ENCODE measurements at places on chromosomes 7 and 10.
A peak's percentile ranks its signal among the peaks of the same experiment; 100 is the strongest.

- no peak for DNase-seq
Observed at GRCh38 chr10:48466611-48467240, 138.1 kb downstream of the ARHGAP22 start.

DNA sequence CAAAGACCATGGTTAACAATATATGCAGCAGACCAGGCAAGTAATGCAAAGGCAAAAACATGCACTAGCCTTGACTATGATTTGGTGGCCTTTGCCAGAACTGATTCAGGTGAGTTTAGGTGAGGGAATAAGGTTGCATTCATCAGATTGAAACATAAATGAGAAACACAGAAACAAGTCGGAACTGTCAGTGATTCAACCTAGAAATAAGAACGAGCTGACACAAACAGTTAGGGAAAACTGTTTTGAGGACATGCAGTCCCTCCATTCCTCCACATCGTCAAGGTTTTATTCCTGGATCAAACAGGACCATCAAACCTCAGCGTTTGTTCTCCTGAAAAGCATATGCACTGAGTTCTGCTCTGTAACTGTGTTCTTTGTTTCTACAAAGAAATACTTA lies 1.8 kb downstream of the ZNF248 start:
- DNase-seq = no peak

DNA sequence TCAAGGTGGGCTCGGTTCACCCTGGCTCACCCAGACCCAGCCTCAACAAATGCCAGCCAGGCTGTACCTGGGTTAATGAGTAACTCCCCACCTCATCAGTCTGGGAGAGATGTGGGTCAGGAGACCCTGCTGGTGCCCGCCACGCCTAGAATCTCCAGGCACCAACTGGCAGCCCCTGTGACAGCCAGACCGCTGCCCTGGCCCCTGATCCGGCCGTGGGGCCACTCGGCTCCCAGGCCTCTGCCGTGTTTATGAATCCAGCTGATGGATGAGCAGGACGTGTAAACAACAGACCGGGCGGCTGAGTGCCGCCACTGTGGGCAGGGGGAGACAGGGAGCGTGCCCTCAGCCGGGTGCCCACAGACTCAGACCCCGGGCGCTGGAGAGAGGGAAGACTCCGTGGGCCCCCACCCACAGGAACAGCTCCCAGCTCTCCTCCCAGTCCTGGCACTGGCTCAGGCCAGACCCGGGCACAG lies 34.0 kb upstream of the PDGFA start:
- no peak for DNase-seq

GRCh38 chr10:12394241-12395033 lies 45.1 kb downstream of the CAMK1D start:
- DNase-seq = no peak

DNA sequence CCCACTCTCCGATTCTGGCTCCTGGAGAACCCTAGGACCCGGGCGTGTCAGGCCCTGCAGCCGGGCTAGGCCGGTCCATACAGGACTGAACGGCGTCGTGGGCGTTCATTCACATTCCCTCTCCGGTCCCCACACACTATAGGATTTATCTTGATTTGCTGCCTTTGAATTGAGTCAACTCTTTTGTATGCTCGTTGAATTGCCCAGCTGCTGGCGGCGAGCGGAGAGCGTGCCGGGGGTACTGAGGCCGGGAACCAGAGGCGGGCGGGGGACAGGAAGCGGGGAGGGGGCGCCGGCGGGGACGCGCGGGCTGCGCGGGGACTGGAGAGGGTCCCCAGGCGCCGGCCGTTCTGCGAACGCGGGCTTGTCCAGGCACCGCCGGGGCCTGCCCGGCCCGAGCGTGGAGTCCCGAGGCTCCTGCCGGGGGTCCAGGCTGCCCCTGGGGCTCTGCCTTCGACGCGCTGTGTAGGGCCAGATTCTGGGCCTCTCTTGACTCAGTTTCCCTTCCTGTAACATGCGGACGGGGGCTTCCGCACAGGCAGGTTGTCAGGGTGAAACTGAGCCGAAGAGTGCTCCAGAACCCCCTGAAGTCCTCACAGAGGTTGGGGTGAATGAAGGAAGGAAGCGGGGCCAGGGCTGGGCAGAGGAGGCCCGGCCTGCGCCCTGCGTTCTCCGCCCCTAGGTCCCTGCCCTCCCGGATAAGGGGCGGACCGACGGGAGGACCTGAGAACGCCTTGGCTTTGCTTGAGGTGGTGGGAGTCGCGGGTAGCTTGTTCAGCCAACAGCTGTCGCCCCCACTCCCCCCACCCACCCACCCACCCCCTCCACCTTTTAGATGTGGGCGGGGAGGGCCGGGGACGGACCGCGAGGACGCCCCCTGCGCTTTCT lies 769 bp upstream of the ELFN1 start:
- no peak for DNase-seq

DNA sequence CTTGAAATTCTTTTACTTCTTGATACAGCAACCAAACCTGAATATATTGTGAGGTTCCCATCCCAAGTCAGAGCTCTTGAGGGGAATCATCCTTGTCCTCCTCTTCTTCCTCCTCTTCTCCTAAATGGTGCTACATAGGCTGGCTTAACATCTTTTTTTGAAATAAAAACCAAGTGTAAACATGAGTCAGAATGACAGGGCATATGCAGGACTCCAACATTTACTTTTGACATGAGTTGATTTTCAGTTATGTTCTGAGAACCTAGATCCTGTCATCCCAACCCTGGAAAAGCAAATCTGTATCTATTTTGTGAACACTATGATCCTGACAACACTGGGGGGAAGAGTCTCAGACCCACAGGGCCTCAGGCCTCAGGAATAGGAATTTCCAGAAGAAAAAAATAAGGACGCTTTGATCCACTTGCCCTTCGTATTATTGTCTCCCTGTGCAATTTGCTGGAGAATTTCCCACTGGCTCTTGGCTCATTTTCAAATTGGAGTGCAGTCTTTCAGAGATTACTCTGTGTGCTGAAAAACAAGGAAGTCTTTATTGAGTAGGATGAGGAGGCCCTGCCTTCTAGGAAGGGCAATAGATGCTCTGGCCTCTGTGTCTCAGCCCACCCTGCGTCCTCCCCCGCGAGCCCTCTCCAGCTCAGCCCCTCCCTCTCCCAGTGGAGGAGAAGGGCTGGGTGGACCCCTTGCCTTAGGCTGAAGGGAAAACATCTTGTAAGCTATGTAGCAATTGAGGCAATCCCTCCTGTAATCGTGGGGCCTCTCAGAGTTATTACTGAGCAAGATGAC lies 121.6 kb downstream of the CREB5 start:
- DNase-seq = no peak

GRCh38 chr10:58782876-58783851 lies 270.5 kb downstream of the BICC1 start:
- no peak for DNase-seq

GRCh38 chr7:24378871-24379616 lies 95.1 kb downstream of the NPY start:
- DNase-seq = no peak

DNA sequence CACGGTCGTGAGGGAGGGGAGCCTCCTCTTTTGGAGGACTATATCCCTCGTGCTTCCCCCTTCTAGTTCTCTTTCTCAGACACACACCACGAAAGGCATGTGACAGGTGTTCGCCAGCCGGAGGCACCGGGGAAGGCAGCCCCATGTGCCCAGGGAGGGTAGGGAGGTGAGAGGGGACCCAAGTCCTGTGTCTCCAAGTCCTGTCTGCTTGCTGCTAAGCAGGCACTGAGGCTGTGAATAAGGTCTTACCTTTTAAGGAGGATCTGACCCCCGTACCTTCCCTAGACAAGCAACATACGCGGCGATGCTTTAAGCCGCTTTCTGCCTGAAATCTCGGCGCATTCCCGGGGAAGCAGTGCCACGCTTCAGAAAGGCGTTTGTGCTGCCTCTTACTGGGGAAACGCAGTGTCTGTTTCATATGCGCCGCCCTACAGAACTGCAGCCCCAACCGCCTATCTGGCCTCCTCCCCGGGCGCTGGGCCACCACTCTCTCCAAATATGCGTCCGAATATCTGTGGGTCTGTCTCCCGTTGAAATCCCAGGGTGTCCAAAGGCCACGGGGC lies 770 bp downstream of the PLXNA4 start:
- DNase-seq = peak; percentile 64

GRCh38 chr10:44860811-44861736 lies 50.1 kb upstream of the TMEM72 start:
- no peak for DNase-seq

DNA sequence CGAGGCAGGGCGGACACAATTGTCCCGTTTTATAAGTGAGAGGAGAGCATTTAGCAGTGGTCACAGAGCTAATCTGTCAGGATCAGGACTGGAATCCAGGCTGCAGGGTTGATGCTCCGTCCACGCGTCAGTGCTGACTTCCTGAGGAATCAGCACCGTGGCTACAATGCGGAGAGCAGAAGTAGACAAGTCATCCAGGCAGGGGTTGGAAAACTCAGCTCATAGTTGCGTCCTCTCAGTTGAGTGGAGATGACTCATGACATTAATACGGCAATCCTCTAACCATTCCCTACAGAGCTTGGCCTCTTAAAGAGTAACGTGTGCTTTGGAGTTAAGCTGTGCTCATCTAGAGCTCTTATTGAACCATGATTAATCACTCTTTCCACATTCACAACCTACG lies 17.1 kb upstream of the HTR5A start:
- no peak for DNase-seq

- DNase-seq = peak; percentile 57
Observed at GRCh38 chr7:75966190-75966961, 28.0 kb downstream of the TMEM120A start.

GRCh38 chr10:111705021-111705420 lies 478.5 kb downstream of the GPAM start:
- DNase-seq = no peak

GRCh38 chr10:77943121-77943901 lies 16.8 kb upstream of the DLG5 start:
- no peak for DNase-seq

GRCh38 chr7:84324136-84324630 lies 129.6 kb upstream of the SEMA3A start:
- DNase-seq = no peak

- no peak for DNase-seq
Observed at GRCh38 chr10:3163879-3164278, 8.7 kb downstream of the PITRM1 start.

DNA sequence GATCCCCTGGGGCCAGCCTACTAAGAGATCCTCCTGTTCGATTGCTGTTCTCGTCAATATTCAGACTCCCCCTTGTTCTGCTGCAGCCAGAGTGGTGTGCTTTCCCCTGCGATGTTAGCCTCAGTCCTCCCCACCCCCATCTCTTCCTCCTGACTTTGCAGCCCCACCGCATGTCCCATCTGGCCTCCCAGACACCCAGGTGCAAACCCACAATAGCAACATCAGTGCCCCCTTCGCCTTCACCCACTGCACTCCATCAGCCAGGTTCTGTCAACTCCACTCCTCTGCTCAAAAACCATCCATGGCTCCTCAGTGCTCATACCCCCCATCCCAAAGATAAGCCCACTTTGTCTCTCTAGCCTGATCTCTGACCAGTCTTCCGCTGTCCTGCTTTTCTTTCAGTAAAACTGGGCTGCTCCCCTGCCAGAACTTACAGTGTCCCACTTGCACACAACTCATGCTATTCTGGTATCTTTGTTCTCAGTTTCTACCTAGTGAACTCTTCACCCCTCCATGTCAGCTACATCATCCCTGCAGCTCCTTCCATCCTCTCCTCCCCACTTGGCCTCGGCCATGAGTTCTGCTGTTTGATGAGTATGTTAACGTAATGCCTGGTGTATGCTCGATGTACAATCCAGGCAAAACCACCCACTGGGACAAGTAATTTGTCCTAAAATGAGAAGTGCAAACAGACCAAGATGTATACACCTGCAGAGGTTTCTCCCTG lies 26.6 kb downstream of the COL13A1 start:
- DNase-seq = peak; percentile 77

GRCh38 chr7:132240821-132241422 lies 335.3 kb downstream of the PLXNA4 start:
- no peak for DNase-seq

- DNase-seq = no peak
Observed at GRCh38 chr10:43692051-43692825, 43.6 kb upstream of the ZNF32 start.

All from NCI-H2081 (cell line).